ENCODE measurements at places on chromosomes 4 and X.

GRCh38 chrX:111728096-111728495 lies 47.1 kb downstream of the ALG13 start:
- DNase-seq: no peak

GRCh38 chr4:84394386-84394785 lies 104.7 kb downstream of the NKX6-1 start:
- DNase-seq: no peak

GRCh38 chr4:5747738-5748375 lies 36.9 kb downstream of the EVC start:
- no peak for DNase-seq

DNA sequence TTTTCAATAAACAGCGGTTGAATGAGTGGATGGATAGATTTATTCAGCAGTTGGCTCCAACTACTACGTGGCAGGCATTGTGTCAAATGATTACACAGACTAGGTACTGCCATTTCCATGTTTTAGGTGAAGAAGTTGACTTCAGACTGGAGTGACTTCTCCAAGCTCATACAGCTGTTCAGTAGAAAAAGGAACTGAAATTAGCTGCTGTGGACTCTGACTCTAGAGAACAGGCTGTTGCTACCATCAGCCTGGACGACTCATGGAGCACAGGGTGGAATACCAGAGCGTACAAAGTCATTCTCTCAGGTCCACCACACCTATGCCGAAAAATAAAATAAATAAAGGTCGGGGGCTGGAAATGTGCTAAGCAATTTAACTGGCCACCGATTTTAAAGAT lies 45.3 kb downstream of the TENM3 start:
- no peak for DNase-seq

DNA sequence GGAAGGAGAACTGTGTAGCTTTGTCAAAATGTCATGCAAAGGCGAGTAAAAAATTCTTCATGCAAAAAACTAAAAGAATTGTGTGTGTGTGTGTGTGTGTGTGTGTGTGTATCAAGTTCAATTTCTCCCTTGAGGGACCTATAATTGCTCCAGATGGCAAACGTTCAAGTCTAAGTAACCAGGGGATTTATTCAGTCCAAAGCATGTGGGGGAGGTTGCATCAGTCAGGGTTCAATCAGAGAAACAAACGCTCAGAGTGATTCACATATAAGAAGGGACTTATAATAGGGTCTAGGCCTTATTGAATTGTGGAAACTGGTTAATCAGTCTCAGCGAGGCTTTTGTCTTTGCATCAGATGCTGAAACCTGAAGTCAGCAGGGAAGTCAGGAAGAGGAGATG lies 5.0 kb downstream of the DCAF8L1 start:
- DNase-seq: no peak

GRCh38 chr4:7929118-7929951 lies 10.3 kb downstream of the AFAP1 start:
- DNase-seq: no peak

DNA sequence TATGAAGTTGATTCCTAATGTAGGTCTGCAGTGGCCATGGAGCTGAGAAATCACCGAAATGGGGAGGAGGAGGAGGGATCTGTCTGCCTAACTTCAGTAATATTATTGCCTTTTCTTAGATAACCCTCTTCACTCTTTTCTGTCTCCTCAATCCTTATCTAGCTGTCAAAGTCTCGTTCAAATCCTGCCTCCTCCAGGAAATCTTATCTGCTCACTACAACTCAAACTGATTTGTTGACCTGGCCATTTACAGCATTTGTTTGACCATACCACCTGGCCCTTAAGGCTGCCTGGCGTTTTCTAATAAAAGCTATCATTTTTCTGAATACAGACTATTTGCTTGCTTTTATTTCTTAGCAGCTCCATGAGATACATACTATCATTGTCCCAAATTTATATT lies 33.8 kb downstream of the GALNT7 start:
- DNase-seq: no peak

GRCh38 chr4:88285235-88285653 lies 883 bp upstream of the PPM1K start:
- DNase-seq: no peak

- no peak for DNase-seq
Observed at GRCh38 chr4:84477738-84478137, 21.4 kb downstream of the NKX6-1 start.

DNA sequence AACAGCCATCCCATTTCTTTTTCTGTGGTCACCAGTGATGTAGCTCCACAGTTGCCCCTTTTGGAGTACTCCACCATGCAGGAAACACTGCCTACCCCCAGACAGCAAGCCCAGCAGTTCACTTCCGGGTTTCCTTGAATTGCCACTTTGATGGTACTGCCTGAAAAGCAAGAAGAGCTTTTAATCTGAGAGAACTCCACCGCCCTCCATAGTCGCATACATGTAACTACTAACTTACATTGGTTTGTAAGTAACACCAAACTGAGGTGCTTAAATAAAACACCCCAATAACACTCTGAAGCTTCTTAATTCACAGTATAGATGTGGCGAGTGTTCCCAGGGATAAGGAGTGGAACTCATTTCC lies 53.6 kb upstream of the HPSE start:
- no peak for DNase-seq

DNA sequence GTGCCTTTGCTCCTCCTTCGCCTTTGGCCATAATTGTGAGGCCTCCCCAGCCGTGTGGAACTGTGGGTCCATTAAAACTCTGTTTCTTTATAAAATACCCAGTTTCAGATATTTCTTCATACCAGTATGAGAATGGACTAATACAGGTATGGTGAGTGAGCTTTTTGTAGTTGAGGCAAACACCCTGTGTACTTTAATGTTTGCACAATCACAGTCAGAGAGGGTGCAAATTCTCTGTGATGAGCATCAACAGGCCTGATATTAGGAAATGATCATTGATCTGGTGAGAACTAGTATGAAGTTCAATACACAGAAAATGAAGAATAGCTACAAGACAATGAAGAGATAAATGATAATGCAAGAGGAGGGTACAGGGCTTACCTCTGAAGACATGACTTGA lies 744.6 kb downstream of the RPA4 start:
- no peak for DNase-seq

DNA sequence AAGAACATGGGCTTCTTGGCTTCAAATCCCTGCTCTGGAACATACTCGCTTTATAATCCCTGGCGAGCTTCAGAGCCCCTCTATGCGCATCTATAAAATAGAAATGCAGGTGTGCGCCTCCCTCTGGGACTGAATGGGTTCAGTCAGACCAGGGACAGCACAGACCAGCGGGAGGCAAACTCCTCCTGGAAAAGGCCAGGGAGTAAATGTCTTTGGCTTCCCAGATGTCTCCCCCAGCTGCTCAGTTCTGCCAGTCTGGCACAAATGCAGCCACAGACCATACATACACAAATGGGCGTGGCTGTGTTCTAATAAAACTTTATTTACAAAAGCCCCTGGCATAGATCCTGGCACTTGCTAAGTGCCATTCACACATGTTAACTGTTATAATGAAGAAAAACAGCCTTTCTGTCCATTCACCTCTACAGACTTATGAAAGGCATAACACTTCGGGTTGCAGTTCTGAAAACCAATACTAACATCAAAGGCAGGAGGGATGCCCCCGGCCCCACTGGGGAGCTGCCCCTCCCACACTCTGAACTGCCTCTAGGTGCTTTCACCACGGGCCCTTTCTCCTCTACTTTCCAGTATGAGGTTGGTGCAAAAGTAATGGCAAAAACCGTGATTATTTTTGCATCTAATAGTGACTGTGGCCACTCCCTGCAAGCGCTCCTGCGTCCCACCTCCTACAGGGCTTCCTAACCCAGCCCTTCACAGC lies 4.6 kb downstream of the JAKMIP1 start:
- no peak for DNase-seq

DNA sequence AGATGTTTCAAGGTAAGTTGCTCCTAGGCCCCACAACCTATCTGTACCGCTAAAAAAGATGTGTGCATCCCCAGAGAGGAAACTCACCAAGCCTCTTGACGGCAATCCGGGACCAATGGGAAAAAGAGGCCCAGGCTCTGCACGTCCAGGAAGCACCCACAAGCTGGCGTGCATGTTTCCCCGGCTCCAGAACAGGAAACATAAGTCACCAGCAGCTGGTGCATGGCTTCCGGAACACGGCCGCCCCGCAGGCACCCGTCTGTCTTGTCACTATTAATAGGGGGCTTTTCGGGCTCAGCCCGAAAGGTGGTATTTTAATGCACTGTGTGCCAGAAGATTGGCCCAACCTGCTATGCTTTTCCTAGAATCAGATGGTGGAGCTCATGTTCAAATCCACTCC lies 22.2 kb downstream of the CRMP1 start:
- DNase-seq: no peak

DNA sequence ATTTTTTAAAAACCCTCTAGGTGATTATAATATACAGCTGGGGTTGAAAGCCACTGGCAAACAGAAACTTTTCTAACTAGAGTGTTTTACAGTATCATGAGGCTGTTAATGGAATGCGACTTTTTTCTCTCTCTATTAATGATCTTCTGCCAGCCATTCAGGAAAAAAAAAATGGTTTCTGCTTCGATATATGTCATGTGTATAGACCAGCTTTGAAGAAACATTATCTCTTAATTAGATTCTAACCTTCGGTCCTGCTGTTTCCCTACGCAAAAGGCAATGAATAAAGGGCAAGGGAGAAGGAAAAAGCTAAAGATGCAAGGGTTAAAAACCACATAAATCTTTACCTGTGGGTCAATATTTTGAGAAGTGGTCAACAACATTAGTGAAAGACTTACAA lies 1662.1 kb upstream of the TENM3 start:
- DNase-seq: no peak

GRCh38 chr4:81541161-81541945 lies 69.6 kb upstream of the RASGEF1B start:
- DNase-seq: no peak

- DNase-seq: no peak
Observed at GRCh38 chrX:6299724-6300123, 71.1 kb upstream of the NLGN4X start.

- peak; percentile 56 for DNase-seq
Observed at GRCh38 chr4:121252224-121252806, 88.2 kb upstream of the TNIP3 start.

DNA sequence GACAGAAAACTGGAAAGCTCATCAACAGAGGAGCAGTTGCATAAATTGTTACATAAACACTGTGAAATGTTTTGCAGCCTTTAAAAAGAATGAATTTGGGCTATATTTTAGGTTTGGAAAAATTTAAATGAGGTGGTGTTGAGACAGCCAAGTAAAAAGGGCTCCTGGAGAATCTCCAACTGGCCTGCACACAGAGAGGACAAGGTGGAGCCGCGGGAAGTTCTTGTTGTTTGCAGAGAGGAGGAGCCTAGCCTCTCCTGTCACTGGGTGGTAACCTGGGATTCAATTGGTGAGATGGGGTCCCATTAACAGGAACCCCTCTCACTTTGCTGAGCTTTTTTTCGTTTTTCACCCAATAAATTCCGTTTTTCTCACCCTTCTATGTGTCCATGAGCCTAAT lies 13.4 kb downstream of the GIMD1 start:
- DNase-seq: no peak

DNA sequence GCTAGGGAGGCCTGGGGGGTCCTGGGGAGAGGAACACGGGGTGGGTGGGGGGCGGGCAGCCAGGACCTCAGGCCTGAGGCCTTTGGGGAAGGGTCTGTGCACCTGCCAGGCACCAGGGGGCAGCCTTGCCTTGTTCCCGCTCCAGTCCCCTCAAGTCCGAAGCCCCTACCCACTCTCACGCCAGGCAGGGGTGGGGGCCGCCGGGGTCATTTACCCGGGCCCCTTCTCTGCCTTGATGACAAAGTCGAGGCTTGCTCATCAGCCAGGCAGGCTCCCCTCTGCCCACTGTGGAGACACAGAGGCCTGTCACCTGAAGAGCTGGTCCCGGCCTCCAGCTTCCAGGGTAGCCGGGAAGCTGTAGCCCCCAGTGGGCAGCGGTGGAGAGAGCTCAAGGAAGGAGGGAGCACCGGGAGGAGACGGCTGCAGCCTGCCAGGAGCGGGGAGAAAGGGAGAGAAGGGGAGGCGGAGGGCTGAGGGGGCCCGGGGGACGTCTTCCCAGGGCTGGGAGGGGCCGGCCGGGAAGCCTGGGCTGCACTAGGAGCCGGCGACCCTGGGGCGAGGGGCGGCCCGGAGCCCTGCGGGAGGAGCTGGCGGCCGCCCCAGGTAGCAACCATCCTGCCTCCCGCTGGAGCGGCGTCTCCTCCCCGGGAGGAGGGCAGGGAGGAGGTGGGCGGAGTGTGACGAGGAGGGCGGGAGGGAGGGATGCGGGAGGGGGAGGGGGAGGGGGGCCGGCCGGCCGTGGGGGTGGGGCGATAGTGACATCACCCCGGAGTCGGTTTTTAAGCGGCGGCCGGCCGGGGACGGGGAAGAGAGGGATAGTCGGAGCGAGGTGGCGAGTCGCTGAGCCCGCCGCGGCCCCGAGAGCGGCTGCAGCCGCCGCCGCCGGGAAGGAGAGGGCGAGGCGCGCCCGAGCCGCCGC lies at the start of gene SLC6A8:
Gene SLC6A8 (plus strand): TSS at position 806 of the 919 bp plus-strand sequence. CDS start 649 bp downstream, outside the sequence.
- DNase-seq: peak; percentile 31

DNA sequence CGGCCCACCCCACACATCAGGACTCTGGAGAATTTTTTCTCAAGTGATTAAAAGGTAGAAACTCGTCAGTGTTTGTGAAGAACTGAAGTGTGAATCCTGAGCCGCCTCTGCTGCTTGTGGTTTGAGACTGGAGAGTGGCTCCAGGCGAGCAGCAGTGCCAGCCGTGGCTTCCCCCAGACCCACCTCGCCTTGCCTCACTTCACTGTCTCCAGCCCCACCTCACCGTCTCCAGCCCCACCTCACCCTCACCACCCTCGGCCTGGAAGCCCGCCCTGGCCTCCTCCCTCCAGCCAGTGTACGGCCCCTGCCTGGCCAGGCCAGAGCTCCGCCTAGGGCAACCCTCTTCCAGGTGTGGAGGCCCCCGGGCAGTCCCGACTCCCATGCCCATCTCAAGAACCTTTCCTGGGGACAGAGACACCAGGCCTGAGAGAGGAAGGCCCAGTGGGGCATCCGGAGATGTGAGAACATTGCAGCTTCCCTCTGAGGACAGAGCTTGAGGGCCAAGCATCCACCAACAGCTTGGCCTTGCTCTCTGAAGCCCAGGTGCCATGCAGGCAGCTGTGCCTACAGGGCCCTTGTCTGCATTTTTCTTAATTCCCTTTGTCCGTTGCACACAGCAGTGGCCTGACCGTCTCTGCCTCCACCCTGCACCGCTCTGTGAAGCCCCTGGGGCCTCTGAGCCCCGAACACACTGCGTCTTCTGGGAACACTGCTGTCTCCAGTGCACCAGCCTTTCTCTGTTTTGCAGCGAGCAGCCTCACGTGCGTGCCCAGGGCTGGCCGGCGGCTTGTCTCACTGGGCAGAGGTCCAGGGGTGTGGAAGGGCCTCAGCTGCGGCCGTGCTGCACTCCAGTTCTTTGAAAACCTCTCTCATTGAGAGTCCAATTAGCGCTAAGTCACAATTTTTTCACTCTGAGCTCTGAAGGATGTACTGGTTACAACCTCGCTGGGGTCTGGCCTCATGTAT lies 13.8 kb downstream of the SH3BP2 start:
- DNase-seq: no peak

DNA sequence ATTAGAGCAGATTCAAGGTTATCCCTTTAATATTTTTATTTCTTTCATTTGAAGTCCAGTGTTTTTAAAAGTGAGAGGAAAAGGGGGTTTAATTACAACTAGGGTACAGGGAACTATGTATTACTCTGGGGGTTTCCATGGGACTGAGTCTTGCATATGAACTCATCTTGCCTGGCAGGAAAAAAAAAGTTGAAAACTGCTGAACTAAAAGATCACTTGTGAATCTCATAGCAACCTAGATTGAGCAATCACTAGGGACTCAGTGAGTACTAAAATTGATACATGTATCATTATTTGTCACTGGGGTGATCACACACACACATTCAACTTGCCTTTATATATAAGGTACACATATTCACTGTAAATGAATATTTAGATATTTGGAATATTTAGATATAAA lies 180.7 kb upstream of the SFRP2 start:
- no peak for DNase-seq

- DNase-seq: no peak
Observed at GRCh38 chrX:50812995-50813842, 775 bp downstream of the SHROOM4 start.

All from HTR-8/SVneo (cell line).